Activated T-helper 1 cell treated with anti-CD3 and anti-CD28 coated beads, Interleukin-2, amount 50 U/mL, for 16 hours (primary cell): ENCODE measurements at places on chromosomes 1 and 21.

DNA sequence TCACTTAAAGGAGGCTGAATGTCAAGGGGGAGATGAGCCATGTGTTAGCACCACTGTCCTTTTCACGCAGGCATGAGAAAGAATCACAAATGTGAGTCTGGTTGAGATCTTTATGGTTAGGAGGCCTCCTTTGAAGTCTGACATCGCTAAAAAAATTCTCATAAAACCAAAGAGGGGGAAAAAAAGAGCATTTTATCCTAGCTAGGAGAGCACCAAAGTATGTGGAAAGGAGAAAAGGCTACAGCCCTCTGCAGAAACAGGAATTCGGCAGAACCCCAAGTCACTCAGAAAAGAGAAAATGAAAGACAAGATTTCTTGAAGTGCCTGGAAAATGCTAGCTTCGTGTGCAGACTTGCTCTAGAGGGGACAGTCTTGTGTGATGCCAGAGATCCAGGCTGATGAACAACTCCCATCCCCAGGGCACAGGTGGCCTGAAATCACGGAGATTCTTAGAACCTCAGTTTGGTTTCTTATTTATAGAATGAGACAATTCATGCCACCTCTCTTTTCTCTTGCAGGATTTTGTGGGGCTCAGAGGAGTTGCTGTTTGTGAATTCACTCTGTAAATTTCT lies 61.5 kb downstream of the RUNX1 start:
- no peak for DNase-seq

- DNase-seq, result no peak
Measured at GRCh38 chr1:179955731-179956130, 1.1 kb downstream of the CEP350 start.

GRCh38 chr1:44810101-44810761 lies 1.9 kb downstream of the BTBD19 start:
- DNase-seq, result no peak

DNA sequence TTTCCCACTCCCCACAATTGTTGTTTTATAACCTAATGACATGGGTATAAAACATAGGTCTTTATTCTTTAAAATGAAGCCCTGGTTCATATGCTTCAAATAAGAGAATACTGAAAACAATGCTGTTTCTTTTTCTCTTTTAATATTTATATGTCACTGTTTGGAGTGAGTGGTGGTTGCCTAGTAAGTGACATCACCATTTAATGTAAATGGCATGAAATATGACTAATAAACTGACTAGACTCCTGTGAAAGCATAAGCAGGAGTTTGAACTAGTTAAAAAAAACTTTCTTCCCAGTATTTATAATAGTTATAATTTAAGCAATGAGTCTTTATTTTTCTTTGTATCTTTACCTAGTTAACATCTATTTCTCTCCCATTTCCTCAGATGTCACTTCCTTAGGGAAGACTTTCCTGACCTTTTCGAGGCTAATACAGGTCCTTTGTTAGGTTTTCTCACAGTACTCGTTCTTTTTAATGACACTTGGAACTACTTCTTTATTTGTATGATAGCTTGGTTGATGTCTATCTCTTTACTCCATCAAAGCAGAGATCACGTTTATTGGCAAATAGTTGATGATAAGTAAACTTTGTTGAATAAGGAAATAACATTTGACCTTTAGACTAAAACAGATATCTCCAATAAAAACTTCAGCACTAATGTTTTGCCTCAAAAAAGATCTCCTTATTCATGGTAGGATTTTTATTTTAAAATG lies 105.4 kb upstream of the PDC start:
- DNase-seq, result no peak

DNA sequence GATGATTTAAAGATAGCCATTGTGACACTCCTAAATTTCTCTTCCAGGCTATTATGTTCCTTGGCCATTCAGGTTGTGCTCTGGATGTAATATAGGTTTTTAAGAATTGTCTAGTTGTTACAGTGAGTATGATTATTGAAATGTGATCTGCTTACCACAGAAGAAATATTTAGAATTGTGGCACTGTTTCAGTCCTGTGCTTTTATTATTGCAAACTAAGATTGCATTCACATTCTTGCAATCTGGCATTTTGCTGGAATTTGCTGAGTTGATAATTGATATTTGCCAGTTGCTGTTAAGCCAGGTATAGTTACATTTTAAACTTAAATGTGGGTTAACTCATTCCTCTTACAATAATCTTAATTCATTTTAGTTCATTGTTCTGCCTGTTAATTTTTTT lies 22.3 kb downstream of the EXO1 start:
- DNase-seq, result no peak

- DNase-seq, result no peak
Measured at GRCh38 chr21:40472013-40472412, 374.9 kb downstream of the DSCAM start.

GRCh38 chr1:86155807-86156565 lies 586 bp downstream of the COL24A1 start:
- no peak for DNase-seq

DNA sequence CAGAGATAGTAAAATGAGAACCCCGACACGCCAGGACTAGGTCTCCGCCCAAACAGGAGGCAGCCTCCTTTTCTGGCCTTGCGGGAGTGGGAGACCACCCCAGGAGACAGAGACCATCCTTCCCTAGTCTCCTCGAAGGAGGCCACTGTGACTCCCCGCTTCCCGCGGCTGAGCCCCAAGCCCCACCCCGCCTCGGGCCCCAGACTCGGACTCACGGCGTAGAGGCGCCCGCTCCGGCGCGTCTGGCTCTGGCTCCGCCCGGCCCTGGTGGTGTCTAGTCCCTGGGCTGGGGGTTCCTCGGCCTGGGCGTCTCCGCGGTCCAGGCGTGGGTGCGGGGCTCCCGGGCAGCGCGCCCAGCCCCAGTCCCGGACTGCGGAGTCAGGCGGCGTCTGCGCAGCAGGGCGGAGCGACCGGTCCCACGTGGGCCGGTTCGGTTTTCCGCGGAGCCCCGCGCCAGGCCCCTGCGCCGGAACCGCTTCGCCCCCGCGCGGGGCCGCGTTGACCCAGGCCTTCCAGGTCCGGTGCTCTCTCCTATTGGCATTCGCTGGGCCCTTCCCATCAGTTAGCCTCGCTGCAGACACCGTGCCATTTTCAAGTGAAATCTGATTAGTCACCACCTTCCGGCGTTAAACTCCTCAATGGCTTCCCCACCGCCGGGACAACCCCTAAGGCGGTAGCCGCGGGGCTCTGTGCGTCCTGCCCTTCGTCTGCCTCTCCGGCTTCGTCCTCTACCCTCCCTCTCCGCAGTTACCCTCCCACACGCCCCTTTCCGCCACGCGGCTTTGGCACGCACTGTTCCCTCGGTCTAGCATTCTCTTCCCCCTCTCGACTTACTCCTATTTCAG lies at the start of gene C1orf216:
Gene C1orf216, minus strand, starts transcription at position 393 of the 845 bp plus-strand sequence. CDS start 2,563 bp downstream, outside the sequence.
- DNase-seq, result peak; percentile 46

GRCh38 chr1:119758584-119758983 lies 10.1 kb downstream of the HMGCS2 start:
- no peak for DNase-seq

DNA sequence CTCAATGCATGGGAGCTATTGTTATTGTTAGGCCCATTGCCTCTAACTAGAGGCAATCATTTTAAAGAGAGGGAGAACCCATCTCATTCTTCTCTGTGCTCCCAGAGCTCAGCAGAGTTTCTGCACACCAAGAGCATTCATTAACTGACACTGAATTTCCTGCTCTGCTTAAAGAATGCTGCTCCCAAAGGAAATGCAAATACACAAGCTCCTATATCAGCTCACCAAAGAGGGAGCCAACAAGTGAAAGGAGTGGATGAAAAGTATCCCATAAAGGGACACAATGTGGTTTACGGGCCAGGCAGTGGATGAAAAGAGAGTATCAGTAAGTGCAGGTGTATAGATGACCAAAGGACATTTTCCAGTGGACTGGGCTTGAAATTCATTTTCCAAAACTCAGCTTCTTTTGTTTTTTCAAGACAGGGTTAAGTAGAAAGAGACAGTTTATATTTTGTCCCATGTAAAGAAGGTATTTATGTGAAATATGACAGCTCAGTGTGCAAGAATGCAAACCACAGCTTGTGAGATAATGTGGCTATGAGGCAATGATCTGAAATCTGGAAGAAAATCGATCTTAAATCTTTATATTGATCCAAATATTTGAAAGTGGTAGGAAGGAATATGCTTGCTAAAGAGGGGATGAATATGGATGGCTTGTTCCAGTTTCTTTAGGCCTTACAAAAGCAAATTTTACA lies 207.7 kb upstream of the CAMK1G start:
- DNase-seq, result no peak

- DNase-seq, result no peak
Measured at GRCh38 chr1:109498161-109498801, 4.4 kb downstream of the CYB561D1 start.

DNA sequence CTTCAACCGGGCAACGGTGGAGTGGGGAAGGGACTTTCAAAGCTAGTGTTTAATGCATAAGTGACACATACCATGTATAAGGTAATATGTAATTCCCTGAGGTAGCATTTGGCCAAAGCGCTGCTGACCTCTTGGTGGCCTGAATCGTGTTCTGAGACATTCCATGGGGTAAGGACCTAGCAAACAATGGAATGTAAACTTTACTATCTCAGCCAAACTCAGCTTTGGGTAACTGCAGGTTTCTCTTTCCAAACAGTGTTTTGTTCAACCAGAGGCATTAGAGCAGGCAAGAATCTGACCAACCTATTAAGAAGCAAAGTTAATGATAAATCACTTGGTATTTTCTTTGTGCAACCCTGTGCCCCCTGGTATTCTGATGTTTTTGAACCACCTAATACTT lies 22.0 kb downstream of the TGFB2 start:
- no peak for DNase-seq

GRCh38 chr1:210233495-210234328 lies 1.1 kb downstream of the SERTAD4 start:
- no peak for DNase-seq

GRCh38 chr1:235918032-235918431 lies 51.3 kb upstream of the LYST start:
- DNase-seq, result no peak

GRCh38 chr1:156677616-156678596 lies 699 bp upstream of the NES start:
- DNase-seq, result no peak

DNA sequence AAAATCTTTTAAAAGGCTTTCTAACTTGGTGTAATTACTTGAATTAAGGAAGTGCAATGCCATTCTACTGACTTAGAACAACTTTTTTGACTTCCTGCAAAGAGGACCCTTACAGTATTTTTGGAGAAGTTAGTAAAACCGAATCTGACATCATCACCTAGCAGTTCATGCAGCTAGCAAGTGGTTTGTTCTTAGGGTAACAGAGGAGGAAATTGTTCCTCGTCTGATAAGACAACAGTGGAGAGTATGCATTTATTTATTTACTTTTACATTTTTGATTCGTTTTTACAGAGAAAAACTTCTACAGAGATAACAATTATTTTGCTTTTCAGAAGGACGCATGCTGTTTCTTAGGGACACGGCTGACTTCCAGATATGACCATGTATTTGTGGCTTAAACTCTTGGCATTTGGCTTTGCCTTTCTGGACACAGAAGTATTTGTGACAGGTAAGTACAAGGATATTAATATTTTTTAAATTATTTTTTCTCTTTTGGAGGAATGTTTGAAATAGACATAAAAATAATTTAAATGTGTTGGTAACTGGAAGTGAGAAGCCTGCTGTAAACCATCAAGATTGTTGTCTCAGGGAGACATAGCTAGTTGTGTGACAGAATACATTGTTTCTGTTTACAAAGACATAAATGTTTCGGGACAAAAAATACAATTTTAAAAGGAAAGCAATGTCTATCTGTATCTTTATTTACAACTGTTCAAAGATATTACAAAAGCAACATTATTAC lies at the start of gene PTPRC:
Gene PTPRC, plus strand, starts transcription at position 147 of the 742 bp plus-strand sequence. Its CDS starts 229 bp downstream, at position 376.
- no peak for DNase-seq

GRCh38 chr1:203672346-203672745 lies 45.7 kb downstream of the ATP2B4 start:
- no peak for DNase-seq

GRCh38 chr1:21289700-21290545 lies at the start of gene ECE1:
ECE1 (minus strand) TSS chr1:21290463; CDS start chr1:21290414, 49 bp downstream.
- DNase-seq, result peak; percentile 43

DNA sequence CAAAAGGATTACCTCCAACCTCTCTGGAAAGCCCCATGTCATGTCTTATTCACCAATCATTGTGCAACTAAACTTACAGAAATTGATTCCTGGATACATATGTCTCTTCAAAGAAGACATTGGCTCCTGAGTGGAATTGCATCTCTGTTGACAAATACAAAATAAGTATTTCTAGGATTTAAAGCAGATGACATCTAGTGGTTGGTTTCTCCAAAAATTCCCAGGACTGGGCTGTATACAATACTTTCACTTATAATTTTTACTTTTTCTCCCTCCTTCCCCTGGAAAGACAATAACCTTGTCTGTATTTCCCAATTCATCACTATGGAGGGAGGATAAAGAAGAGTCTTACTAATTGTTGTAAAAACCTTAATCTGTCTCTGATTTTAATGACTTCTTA lies 1347.4 kb downstream of the NCAM2 start:
- no peak for DNase-seq

DNA sequence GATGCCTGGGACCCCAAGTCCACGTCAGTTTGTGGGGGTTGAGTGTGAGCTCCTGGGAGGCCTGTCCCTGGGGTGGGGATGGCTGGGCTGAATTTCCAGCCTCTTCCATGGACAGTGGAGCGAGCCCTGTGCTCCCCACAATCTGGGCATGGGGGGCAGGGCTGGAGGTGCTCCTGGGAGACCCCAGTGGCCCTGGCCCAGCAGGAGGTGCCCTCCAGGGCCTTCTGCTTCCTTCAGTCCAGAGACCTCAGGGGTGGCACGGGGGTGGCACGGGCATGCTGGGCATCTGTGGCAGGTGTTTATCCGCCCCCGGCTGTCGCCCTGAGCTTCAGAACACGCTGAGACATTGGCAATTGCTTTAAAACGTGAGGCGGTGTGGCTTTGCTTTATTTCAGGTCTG lies 40.9 kb downstream of the MORN1 start:
- no peak for DNase-seq

DNA sequence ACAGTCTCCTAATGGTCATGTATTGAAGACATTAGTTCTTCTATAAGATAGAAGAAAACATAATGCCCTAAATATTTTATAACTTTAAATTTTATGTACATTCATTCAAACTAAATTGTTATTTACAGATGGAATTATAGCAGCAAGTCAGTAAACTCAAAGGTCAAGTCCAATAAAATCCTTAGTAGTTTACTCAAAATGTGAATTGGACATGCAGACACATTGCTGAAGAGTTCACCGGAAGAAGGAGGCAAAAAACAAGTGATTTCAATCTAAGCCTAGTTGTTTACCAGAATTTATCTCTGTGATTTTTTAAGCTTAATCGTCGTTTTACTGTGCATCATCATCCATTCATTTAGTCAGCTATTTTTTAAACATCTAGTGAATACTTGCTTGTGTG lies 149.7 kb downstream of the GREM2 start:
- no peak for DNase-seq
